ENCODE measurements at places on chromosomes 6 and 20. TPM values are rescaled to one million over a fixed set of nuclear protein-coding genes. Genes with fewer than 3 reads are reported as not detected.
A peak's percentile ranks its signal among the peaks of the same experiment; 100 is the strongest.

The PRR18 gene
- polyA plus RNA-seq: not detected

The SIRPB1 gene
- polyA plus RNA-seq: 1.3 TPM

The COX7A2 gene
- polyA plus RNA-seq: 83.8 TPM

- no peaks in the 10 kb centered on the region for H3K36me3 ChIP-seq
- no peak for DNase-seq
- H3K27me3 ChIP-seq: no peaks in the 10 kb centered on the region
- no peak overlapping the region for H3K4me3 ChIP-seq
Observed at GRCh38 chr20:62316331-62317166, 13.8 kb downstream of the ADRM1 start.

DNA sequence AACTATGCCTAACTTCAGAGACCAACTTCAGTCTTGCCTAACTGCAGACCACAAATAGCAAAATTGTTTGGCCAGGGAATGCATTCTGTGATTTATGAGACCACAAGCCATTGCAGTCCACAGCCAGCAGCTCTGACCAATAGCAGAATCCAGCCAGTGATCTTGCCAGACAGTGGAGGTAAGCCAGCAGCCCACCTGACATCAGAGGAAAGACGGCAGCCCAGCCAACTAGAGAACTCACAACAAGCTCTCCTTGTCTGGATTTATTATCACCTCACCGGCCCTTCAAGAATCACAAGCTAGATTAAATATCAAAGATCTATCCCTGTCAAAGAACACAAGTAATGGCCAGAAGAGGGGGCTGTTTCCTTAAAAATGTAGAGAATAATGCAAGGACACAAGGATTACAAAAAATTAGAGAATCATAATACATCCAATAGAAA is 66.5 kb upstream of the SLC35F1 start:
- H3K27me3 ChIP-seq: no peaks in the 10 kb centered on the region
- no peak overlapping the region for H3K4me3 ChIP-seq
- no peaks in the 10 kb centered on the region for H3K36me3 ChIP-seq
- no peak overlapping the region for H3K27ac ChIP-seq

DNA sequence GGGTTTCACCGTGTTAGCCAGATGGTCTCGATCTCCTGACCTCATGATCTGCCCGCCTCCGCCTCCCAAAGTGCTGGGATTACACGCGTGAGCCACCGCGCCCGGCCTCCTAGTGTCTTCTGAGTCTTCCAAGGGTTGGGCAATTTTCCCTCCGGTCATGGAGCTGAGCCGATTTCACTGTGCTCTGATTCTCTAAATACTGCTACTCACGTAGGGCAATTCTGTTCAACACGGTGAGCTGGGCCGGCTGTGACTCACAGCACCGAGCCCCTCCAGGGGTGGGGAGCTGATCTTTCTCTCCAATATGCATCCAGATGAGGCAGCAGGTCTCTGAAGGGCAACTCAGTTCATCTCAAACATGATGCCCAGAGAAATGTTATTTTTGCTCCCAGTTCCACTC is 71.6 kb upstream of the CD93 start:
- no peaks in the 10 kb centered on the region for H3K27me3 ChIP-seq
- H3K27ac ChIP-seq: no peak overlapping the region
- no peaks in the 10 kb centered on the region for H3K36me3 ChIP-seq
- DNase-seq: no peak
- H3K4me3 ChIP-seq: no peak overlapping the region

DNA sequence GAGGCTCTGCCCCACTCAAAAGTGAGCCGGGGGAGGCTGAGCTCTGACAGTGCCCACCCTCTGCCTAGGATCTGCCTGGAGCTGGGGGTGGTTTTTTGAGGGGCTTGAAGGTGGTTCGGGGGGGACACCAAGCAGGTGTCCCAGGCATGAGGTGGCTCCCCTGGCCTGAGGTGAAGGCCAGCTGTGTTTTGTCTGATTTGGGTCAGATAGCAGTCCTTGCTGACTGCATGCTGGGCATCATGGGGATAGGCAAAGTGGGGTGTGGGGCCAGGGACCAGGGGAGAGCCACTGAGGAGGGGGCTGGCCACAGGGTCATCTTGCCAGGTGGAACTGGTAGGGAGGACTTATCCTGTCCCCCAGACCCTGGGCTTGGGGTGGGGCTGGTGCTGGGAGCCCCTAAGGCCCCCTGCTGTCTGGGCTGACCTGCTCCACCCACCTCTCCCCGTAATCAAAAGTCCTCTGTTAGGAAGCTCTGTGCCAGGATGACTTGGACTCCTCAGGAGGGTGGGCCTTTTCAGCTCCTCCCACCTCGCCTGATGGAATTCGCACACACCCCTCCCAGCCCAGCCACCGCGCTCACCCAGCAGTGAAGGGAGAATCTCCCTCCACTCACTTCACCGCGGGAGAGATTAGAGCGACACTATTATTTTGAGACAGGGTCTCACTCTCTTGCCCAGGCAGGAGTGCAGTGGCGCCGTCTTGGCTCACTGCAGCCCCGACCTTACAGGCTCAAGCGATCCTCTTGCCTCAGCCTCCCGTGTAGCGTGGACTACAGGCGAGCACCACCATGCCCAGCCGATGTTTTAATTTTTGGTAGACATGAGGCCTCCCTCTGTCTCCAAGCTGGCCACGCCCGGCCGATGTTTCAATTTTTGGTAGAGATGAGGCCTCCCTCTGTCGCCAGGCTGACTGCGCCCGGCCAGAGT is 1.5 kb upstream of the COL9A3 start:
- H3K27me3 ChIP-seq: peaks cover 50% of the 10 kb centered on the region
- H3K4me3 ChIP-seq: no peak overlapping the region
- peaks cover 13% of the 10 kb centered on the region for H3K4me1 ChIP-seq
- no peak for DNase-seq
- H3K27ac ChIP-seq: no peak overlapping the region

- peak; percentile 20 for DNase-seq
- H3K4me1 ChIP-seq: no peaks in the 10 kb centered on the region
- peaks cover 6% of the 10 kb centered on the region for H3K36me3 ChIP-seq
- no peaks in the 10 kb centered on the region for H3K27me3 ChIP-seq
- H3K4me3 ChIP-seq: no peak overlapping the region
Observed at GRCh38 chr6:147222160-147222838, 18.1 kb downstream of the STXBP5 start.

GRCh38 chr20:10219452-10219791 is 792 bp downstream of the SNAP25 start:
- H3K4me3 ChIP-seq: no peak overlapping the region
- no peaks in the 10 kb centered on the region for H3K36me3 ChIP-seq
- H3K4me1 ChIP-seq: peaks cover 21% of the 10 kb centered on the region

DNA sequence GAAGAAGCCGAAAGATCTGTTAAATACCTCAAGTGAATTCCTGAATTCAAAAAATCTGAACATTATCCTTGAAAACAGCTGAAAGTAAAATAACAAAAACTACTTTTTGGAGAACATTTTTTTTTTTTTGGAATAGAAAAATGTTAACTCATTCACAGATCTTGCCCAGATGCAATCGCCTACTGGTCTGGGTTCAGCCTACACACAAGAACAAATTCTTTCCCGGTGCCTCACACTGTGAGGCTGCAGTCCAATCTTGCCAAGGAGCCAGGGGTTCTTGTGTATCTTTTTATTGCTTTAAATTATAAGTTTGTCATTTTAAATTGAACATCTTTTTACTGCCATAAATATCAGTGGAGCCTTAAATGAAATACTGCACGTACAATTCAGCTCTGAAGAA is 41.2 kb upstream of the TMEM200A start:
- H3K36me3 ChIP-seq: no peaks in the 10 kb centered on the region
- H3K27me3 ChIP-seq: no peaks in the 10 kb centered on the region
- no peaks in the 10 kb centered on the region for H3K4me1 ChIP-seq
- no peak overlapping the region for H3K27ac ChIP-seq
- DNase-seq: no peak
